ENCODE measurements at places on chromosomes 13 and 19. TPM values are rescaled to one million over a fixed set of nuclear protein-coding genes. Genes with fewer than 3 reads are reported as not detected.

GJB6 gene
- total RNA-seq = not detected

DACT3 gene
- total RNA-seq = 7.3 TPM

SPIB gene
- total RNA-seq = under 0.01 TPM

SHISA7 gene
- not detected for total RNA-seq

ATXN8OS gene
- not detected for total RNA-seq

PGLYRP2 gene
- not detected for total RNA-seq

LILRB4 gene
- 0.52 TPM for total RNA-seq

JOSD2 gene
- 13.0 TPM for total RNA-seq

BLOC1S3 gene
- 4.2 TPM for total RNA-seq

TPT1 gene
- total RNA-seq = 4,283 TPM

LMTK3 gene
- not detected for total RNA-seq

NPAS1 gene
- 1.0 TPM for total RNA-seq

KLC3 gene
- 0.52 TPM for total RNA-seq
